Cardiac muscle cell (in vitro differentiated cells and primary cell): ENCODE measurements at places on chromosomes 11 and 22. TPM values are rescaled to one million over a fixed set of nuclear protein-coding genes. Genes with fewer than 3 reads are reported as not detected.
A peak's percentile ranks its signal among the peaks of the same experiment; 100 is the strongest.

- peaks cover 7% of the 10 kb centered on the region for H3K4me1 ChIP-seq
- no peak for DNase-seq
- no peak overlapping the region for H3K27ac ChIP-seq
Observed at GRCh38 chr22:40479126-40479800, 108.9 kb downstream of the SGSM3 start.

GRCh38 chr22:36828815-36829214 is 12.0 kb upstream of the PVALB start:
- H3K36me3 ChIP-seq, result no peaks in the 10 kb centered on the region
- no peak overlapping the region for H3K4me3 ChIP-seq
- peaks cover 5% of the 10 kb centered on the region for H3K27me3 ChIP-seq
- no peak overlapping the region for H3K27ac ChIP-seq
- DNase-seq, result no peak

DNA sequence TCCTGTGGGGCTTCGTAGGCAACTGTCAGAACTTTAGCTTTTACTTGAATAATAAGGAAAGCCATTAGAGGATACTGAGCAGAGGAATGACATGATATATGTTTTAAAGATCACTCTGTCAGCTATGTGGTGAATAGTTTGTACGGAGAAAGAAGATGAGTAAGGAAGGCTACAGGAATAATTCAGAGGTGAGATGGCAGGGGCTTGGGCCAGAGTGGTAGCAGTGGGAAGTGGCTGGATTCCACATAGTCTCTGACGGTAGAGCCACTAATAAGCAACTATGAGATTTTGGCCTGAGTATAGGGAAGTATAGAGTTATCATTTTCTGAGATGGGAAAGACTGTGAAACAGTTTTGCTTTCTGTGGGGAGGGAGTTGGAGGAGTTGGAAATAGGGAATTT is 93.9 kb upstream of the MTMR2 start:
- DNase-seq, result no peak
- no peaks in the 10 kb centered on the region for H3K4me1 ChIP-seq
- H3K36me3 ChIP-seq, result no peaks in the 10 kb centered on the region

DNA sequence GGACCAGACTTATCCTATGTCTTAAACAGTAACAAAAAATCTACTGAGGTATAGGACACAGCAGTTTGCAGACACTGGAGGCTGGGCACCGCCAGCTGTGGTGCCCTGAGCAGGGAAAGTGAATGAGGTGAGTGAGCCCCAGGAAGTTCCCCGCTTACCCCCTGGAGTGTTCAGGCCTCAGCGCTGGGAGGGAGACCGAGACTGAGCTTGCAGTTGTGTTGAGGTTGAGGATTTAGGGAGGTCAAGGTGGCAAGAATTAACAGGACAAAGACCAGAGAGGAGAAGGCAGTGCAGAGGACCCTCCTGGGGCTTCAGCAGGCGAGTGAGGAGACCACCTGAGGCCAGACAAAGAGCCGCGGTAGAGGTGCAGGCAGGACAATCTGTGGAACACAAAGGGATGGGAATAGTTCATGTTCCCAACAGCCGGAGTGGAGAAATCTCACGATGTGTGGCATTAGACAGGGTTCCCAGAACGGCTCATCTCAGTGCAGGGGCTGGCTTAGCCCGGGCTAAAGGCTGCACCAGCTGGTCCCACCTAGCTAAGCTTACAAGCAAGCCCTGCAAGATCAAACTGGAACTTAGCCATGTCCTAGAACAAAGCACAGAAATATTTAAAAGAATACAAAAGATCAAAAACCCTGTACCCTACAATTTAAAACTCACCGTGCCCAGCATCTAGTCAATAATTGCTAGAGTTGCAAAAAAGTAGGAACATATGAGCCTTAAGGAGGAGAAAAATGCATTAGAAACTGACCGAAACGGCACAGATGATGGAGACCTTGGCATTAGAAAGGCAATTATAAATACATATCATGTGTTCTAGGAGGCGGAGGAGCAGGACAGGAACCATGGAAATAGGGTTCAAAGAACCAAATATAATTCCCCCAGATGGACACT is 47.4 kb upstream of the PITPNB start:
- H3K36me3 ChIP-seq, result no peaks in the 10 kb centered on the region
- H3K4me1 ChIP-seq, result peaks cover 12% of the 10 kb centered on the region
- DNase-seq, result no peak
- H3K27me3 ChIP-seq, result no peaks in the 10 kb centered on the region
- no peak overlapping the region for H3K27ac ChIP-seq

DNA sequence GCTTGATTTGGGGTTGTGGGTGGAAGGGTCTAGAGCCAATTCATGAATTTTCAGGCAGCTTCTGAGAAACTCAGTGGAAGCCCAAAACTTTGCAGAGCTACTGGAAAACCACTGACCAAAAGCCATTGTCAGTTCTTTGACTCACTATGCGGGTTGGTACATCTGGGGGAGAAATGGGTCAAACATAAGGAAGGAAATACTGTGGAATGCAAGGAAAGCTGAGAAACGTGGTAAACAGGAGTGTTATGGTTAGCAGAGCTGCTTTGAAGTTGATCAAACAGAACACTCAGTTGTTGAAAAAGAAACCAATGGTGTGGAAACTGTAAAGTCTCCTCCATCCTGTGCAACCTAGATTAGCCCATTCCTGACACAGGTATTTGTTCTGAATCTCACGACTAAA is 6.3 kb upstream of the ABTB2 start:
- H3K4me3 ChIP-seq, result no peak overlapping the region
- DNase-seq, result no peak
- no peak overlapping the region for H3K27ac ChIP-seq
- no peaks in the 10 kb centered on the region for H3K4me1 ChIP-seq
- H3K27me3 ChIP-seq, result peaks cover 6% of the 10 kb centered on the region

GRCh38 chr22:49352361-49353169 is 475.1 kb downstream of the BRD1 start:
- H3K27me3 ChIP-seq, result no peaks in the 10 kb centered on the region
- H3K36me3 ChIP-seq, result no peaks in the 10 kb centered on the region
- no peak overlapping the region for H3K4me3 ChIP-seq
- DNase-seq, result no peak
- H3K27ac ChIP-seq, result no peak overlapping the region

The FADS3 gene
- total RNA-seq, result 42.0 and 42.9 TPM in 2 replicates

DNA sequence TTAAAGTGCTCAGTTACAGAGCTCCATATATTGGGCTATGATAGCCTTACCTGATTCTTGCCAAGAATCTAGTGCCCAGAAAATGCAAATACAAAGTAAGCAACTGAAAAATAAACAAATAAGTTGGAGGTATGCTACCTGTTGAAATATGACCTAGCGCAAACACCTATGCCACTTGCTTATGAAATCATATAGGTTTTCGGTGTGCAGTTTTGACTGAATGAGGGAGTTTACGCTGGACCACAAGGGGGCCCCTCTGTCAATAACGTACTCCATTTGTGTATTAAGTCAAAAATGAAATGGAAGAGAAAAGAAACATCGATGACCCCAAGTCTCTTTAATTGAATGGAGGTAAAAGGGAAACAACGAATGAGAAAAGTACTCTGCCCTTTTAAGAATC is 84.9 kb upstream of the TRIM77 start:
- no peaks in the 10 kb centered on the region for H3K4me1 ChIP-seq
- no peak for DNase-seq

DNA sequence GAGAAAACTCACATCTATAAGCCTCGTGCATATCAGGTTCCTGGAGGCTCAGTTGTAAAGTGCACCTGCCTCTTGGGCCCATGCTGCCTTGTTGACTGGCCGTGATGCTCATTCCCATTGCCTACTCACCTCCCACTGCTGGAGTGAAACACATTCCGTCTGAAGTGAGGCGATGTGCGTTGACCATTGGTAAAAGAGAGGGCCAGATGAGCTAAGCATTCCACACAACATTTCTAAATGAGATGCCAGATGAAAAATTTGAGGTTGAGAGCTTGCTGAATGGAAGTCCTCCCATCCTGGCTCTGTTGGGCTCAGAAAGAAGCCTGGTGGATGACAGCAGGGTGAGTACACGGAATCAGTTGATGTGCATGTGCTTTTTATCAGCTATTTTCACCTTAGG is 8.6 kb upstream of the ADAMTS15 start:
- H3K27ac ChIP-seq, result no peak overlapping the region
- DNase-seq, result no peak
- H3K27me3 ChIP-seq, result no peaks in the 10 kb centered on the region
- peaks cover 5% of the 10 kb centered on the region for H3K4me1 ChIP-seq
- H3K36me3 ChIP-seq, result no peaks in the 10 kb centered on the region

DNA sequence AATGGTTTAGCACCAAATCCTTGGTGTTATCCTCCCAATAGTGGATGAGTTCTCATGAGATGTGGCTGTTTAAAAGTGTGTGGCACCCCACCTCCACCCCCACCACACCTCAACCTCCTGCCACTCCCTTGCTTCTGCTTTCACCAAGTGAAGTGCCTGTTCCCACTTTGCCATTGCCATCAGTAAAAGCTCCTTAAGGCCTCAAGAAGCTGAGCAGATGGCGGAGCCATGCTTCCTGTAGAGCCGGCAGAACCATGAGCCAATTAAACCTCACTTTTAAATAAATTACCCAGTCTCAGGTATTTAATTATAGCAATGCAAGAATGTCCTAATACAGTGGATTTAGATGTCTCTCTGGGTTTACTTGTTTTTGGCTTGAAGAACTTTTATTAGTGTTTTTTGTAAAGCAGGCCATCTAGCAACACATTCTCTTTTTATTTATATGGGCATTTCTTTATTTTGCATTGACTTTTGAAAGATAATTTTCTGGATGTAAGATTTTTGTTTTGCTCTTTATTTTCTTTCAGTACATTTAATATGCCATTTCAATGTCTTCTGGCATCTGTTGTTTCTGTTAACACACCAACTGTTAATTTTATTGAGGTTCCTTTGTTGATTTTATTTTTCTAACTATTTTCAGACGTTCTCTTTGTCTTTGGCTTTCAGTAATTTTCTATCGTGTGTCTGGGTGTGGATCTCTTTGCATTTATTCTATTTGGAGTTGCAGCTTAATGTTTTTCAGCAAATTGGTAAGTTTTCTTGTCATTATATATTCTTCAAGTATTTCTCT is 724.5 kb upstream of the CNTN5 start:
- no peaks in the 10 kb centered on the region for H3K27me3 ChIP-seq
- no peak for DNase-seq
- no peak overlapping the region for H3K4me3 ChIP-seq
- no peak overlapping the region for H3K27ac ChIP-seq
- H3K36me3 ChIP-seq, result no peaks in the 10 kb centered on the region

DNA sequence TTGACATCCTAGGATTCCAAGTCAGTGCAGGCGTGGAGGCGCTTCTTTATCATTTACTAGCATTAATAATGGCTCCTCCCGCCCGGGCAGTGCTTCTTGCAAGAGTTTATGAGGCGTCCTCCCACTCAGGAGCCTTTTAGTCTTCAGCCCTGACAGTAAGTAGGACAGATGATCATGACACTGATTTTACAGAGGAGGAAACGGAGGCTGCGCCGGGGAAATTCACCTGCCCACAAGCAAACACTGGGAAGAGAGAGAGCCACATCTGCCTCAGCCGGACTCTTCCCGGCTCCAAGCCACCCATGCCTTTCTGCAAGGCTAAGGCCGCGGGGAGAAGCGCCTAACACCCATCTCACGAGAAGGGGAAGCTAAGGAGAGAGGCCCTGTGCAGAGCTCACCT is 35.9 kb downstream of the KIAA0930 start:
- H3K27ac ChIP-seq, result no peak overlapping the region
- no peaks in the 10 kb centered on the region for H3K4me1 ChIP-seq
- H3K4me3 ChIP-seq, result no peak overlapping the region
- DNase-seq, result no peak

DNA sequence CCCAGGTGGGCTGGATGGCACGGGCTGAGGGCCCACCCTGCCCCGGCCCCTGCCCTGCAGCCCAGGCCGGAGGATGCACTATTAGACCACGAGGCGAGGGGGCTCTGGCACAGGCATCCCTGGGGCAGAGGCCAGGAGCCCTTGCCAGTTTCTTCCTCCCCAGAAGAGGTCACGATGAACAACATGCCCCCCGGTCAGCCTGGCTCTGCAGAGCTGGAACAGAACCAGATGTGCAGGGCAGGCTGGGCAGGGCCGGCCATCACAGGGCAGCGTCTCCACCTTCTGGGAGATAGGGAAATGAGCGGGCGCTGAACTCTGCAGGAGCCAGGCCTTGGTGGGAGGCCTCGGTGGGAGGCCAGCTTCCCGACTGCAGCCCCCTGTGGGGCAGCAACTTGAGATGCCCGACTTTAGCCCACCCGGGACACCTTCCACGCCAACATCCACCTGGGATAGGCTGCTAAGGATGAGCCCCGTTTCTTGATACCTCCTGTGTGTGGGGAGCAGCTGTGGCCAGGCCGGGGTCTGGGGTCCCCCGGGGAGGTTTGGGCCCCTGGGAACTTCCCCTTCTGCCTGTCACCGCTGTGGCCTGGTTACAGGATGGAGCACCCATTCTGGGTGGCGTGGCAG is 21.8 kb upstream of the GNB1L start:
- peaks cover 15% of the 10 kb centered on the region for H3K4me1 ChIP-seq
- no peak for DNase-seq
- H3K27ac ChIP-seq, result no peak overlapping the region
- H3K36me3 ChIP-seq, result no peaks in the 10 kb centered on the region
- no peak overlapping the region for H3K4me3 ChIP-seq
- no peaks in the 10 kb centered on the region for H3K27me3 ChIP-seq

DNA sequence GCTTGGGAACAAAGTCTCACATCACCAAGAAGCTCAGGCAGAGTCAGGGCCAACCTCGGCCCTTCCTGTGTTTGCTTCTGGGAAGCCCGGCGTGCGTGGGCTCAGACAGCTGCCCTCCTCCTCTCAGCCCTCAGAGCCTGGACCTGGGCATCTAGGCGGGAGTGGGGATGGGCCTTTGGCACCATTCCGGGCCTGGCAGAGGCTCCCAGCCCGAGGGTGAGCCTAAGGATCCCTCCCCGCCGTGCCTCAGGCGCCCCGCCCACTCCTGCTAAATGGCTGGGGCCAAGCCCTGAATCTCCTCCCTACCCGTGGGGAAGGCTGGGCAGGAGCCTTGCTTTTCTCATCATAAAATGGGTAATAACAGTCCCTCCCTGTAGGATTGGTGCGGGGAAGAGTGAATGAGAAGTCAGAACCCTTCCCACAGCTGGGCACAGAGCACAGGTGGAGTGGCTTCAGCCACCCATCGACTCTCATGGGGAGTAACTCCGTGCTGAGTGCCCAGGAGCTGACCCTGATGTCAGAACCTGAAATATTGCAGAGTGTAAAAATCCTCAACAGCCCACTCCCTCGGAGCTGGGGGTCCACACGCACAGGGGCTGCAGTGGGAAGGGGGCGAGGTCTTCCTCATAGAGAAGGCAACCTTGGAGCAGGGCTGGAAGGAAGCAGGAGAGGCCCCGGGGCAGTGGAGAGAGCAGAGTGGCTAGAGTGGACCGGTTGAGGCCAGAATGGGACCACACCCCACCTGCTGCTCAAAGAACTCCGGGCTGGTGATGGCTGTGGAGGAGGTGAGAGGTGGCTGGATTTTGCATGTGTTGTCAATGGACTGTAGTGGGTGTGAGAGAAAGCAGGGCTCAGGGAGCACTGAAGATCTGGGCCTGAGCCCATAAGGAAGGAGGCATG is 18.8 kb upstream of the CDKN1C start:
- no peak for DNase-seq
- no peaks in the 10 kb centered on the region for H3K36me3 ChIP-seq
- no peak overlapping the region for H3K4me3 ChIP-seq
- peaks cover 19% of the 10 kb centered on the region for H3K27me3 ChIP-seq
- peaks cover 4% of the 10 kb centered on the region for H3K4me1 ChIP-seq

- DNase-seq, result peak; percentile 46
- no peak overlapping the region for H3K27ac ChIP-seq
- H3K4me3 ChIP-seq, result no peak overlapping the region
- peaks cover 9% of the 10 kb centered on the region for H3K4me1 ChIP-seq
- H3K36me3 ChIP-seq, result no peaks in the 10 kb centered on the region
Observed at GRCh38 chr11:62974848-62975522, 9.8 kb downstream of the SLC22A6 start.
